HCT116 (cell line): ENCODE measurements at places on chromosomes 5 and 9. TPM values are rescaled to one million over a fixed set of nuclear protein-coding genes. Genes with fewer than 3 reads are reported as not detected.

DNA sequence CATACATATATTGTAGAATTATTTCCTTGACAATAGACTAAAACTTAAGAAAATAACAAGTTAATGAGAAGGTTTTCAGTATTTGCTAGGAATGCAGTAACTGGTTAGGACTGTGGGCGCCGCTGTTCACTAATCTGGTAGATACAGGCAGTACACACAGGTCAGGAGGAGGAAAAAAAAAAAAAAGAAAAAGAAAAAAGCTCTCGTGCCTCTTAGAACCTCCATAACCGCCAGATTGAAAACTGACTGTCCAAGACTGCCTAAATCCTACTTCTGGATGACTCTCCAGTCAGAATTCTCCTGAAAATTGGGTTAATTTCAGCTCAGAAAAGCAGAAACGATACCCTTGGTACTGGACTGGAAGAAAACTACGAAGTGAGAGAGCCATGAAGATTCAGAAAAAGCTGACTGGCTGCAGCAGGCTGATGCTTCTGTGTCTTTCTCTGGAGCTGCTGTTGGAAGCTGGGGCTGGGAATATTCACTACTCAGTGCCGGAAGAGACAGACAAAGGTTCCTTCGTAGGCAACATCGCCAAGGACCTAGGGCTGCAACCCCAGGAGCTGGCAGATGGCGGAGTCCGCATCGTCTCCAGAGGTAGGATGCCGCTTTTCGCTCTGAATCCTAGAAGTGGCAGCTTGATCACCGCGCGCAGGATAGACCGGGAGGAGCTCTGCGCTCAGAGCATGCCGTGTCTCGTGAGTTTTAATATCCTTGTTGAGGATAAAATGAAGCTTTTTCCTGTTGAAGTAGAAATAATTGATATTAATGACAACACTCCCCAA, at the start of gene PCDHGA1:
TSS of gene PCDHGA1 (plus strand) at position 216 of the 782 bp plus-strand sequence.
- no peak for DNase-seq

- no peak for DNase-seq
Measured at GRCh38 chr9:83178717-83179116, 115.8 kb upstream of the RASEF start.

- DNase-seq = no peak
Measured at GRCh38 chr5:78993165-78993564, 8.1 kb upstream of the ARSB start.

DNA sequence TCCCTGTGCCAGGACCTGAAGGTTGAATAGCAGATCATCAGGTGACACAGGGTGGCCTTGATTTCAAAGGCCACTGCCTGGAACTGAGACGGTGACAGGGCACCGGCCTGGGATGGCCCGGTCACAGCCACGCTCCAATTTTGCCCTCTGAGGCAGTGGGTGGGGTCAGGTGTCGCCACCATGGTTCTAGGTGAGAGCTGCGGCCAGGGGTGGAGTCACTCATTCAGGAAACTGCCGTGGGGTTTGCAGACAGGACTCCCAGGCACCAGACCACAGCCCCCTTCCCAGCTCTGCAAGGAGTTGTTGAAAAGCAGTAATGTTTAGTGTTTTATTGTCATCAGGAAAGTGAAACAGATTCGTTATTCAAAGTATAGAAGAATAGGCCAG, 17.3 kb upstream of the RNU6ATAC start:
- no peak for DNase-seq

Gene SLCO6A1
- 0.69 TPM for total RNA-seq

Gene SLC9A3
- total RNA-seq = 1.5 TPM

Gene GRIN1
- total RNA-seq = 23.1 TPM

Gene NEURL1B
- 5.8 TPM for total RNA-seq
